ENCODE measurements at places on chromosomes 3 and 15.
A peak's percentile ranks its signal among the peaks of the same experiment; 100 is the strongest.

DNA sequence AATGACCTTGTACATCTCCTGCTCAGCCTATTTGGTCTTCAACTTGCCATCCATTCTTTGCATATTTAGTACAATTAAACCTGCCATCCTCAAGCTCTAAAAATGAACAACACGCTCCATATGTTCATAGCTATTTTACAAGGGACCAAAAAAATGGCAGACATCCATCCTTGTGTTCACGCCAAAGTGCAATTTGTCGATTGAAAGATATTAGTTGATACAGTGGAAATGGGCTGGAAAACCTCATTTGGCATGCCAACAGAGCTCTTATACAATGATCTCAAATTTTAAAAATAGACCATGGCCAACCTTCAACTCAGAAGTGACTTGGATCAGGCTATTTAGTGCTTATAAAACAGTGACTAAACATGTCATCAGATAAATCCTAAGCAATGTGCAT, 413.6 kb upstream of the ARL6 start:
- no peak for DNase-seq

DNA sequence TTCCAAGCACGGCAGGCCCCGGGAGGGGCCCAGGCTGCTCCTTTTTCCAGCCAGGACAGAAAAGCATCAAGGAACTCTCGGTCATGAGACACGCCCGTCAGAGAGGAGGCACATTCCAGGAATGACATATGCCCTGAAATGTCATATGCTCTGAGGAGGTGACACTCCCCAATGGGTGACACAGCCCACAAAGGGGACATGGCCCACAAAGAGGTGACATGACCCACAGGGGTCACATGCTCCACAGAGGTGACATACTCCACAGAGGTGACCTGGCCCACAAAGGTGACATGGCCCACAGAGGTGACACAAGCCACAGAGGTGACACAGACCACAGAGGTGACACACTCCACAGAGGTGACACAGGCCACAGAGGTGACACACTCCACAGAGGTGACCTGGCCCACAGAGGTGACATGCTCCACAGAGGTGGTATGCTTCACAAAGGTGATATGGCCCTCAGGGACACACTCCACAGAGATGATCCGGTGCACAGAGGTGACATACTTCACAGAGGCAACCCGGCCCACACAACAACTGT, 79.2 kb downstream of the ABHD5 start:
- no peak for DNase-seq

DNA sequence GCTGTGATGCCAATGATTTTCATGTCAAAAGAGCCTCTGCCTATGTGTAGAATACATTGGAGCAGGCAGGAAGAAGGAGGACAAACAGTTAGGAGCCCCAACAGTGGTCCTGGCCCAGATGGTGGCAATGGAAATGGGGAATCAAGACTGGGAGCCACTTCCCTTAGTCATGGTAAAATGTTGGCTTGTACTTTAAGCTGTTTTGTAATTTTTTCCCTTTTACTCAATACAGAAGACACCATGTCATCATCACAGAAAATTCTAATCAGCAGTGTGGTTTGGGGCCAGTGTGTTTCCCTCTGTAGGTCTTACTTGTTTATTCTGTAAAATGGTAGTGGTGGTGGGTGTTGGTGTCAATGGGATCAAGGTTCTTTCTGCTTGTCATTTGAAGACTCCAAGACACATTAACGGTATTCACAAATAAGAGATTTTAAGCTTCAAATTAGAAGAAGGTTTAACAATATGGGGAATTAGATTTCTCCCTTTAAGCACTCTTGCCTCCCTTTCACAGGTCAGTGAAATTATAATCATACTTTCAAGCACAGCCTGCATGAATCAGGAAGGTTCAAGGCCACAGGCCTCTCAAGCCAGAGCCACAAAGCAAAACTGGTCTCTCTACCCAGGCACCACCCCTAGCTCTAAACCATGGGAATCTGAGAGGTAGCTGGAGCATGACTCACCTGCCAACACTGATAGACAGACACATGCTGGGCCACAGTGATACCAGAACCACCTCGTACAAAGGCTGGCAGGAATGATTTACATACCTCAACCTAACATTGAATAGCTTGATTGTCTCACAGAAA, 24.9 kb downstream of the SIAH2 start:
- peak; percentile 72 for DNase-seq

DNA sequence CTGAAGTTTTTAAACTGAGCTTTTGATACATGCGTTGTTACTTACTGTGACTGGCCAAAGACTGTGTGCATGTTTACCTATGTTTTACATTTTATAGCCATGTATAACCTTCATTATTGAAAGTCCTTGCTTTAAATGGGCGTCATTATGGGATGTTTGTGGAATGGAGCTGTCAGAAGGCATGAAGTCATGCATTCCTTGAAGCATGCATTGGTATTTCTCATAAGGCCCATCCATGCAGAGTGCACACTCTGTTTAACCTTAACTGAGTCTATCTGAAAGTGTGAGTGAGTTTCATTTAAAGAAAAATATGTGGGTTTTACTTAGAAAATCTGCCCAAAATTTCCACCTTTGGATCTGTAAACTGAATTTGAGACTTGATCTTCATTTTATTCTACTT, 51.1 kb downstream of the PSMD6 start:
- DNase-seq = no peak

GRCh38 chr3:23256741-23257435, 53.8 kb downstream of the UBE2E2 start:
- no peak for DNase-seq

DNA sequence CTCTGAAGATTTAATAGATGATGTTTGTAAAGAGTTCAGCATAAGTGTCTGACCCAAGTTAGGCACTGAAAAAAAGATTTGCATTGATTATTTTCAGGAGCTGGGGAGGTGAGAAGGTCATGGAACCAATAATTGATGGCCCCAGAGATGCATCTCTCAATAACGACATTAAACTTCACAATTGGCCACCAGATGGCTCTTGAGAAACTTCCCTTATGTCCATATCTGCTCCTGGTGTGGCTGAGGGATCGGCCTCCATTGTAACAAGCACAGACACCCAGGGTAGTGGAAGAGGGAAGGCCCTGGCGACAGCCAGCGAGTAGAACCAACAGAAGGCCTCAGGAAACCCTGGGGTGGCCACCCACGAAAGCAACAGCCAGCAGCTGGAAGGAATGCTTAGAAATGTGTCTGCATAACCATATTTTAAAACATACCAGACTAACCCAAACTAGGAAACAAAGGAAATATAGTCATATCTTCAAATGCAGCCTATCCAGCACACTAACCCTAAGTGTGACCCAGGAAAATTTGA, 536.7 kb downstream of the SOX2 start:
- DNase-seq = no peak

DNA sequence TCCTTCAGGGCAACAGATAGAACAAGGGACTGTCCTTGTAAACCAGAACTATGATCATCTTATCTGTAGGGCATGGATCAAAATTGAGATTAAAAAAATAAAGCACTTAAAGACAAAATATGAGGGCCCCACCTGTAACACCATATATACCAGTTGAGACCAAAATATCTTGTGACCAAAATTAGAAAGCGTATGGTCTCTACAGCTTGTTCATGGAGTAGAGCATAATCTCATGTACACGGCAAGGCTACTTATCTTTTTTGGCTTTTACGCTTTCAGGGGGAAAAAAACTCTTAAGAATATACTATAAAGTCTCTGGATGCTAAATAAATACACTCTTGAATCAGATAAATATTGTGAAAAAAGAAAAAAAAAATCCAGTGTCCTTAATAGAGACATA, 49.3 kb downstream of the ADAMTS9 start:
- no peak for DNase-seq

- no peak for DNase-seq
Measured at GRCh38 chr15:59976480-59977271, 27.4 kb upstream of the FOXB1 start.
